ENCODE measurements at places on chromosomes 6 and 20.
A peak's percentile ranks its signal among the peaks of the same experiment; 100 is the strongest.

- DNase-seq, result no peak
Measured at GRCh38 chr6:31426395-31427354, 23.3 kb downstream of the MICA start.

DNA sequence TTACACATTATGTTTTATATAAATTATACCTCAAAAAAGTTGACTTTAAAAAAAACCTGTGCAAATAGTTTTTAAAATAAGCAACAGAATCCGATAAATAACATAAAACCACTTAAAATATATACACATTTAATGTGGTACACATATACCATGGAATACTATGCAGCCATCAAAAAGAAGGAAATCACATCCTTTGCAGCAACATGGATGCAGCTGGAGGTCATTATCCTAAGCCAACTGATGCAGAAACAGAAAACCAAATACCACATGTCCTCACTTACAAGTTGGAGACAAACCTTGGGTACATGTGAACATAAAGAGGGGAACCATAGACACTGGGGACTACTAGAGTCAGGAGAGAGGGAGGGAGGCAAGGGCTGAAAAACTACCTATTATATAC lies 4.0 kb upstream of the DEFB121 start:
- no peak for DNase-seq

GRCh38 chr6:140567466-140567865 lies 1193.0 kb upstream of the CITED2 start:
- DNase-seq, result no peak

GRCh38 chr6:77228279-77228678 lies 235.0 kb downstream of the HTR1B start:
- no peak for DNase-seq

GRCh38 chr6:45727819-45728449 lies 287.7 kb downstream of the CLIC5 start:
- no peak for DNase-seq

DNA sequence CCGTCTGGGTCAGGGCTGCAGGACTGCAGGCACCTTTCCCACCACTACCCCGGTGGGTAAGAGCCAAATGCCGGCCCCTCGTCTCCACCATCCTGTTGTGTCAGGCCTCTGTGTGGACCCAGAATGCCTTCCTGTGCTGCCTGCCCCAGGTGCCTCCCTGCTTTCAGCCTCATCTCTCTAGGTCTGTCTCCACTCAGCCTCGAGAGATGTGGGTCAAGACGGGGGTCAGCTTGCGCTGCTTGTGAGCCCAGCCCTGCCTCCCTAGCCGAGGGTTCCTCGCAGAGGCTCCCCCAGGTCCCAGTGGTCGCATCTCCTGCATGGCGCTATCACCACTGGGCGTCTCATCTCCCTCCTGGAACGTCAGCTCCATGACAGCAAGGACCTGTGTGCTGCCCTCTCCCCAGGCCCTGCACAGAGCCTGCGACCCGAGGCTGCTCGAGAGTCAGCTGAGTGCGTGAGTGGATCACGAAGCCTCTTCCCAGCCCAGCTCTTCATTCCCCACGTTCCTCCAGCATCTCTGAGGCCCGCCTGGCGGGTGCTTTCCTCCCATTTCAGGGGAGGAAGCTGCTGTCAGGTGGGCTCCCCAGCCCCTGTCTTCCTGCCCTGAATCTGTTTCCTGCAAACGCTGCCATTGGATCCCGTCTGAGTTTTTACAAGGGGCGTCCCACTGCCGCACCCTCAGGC lies 38.7 kb upstream of the ZBP1 start:
- no peak for DNase-seq

- DNase-seq, result no peak
Measured at GRCh38 chr20:39873286-39873685, 815.8 kb downstream of the MAFB start.

DNA sequence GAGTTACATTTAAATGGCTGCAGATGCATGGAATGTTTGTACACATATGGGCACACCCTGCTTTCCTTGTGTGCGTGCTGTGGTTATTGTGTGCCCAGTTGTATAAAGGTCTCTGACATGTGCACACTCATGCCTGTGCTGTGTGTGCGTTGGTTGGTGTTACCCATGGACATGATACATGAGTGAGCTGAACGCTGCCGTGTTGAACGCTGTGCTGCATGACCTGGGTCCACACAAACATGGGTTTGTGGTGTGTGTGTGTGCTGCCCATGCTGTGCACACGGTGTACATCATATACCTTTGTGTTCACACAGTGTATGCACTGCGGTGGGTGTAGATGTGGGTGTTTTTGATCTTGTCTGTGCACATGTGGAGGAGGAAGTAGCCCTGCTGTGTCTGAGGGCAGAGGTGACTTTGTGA lies 54.4 kb downstream of the TOX2 start:
- no peak for DNase-seq

- no peak for DNase-seq
Measured at GRCh38 chr6:136208783-136209182, 41.3 kb downstream of the MTFR2 start.

GRCh38 chr20:8454137-8454712 lies 322.2 kb downstream of the PLCB1 start:
- peak; percentile 27 for DNase-seq

DNA sequence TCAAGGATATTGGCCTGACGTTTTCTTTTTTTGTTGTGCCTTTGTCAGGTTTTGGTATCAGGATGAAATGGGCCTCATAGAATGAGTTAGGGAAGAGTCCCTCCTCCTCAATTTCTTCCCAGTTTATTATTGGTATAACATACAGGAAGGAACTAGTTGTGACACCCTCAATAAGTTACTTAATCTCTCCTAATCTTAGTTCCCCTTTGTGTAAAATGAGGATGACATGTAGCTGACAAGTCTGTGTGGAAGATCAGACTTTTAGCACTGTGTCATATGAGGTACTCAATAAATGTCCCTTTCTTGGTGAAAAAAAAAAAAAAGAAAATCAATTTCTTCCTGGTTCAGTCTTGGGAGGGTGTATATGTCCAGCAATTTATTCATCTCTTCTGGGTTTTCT lies 155.8 kb downstream of the PDE7B start:
- no peak for DNase-seq

DNA sequence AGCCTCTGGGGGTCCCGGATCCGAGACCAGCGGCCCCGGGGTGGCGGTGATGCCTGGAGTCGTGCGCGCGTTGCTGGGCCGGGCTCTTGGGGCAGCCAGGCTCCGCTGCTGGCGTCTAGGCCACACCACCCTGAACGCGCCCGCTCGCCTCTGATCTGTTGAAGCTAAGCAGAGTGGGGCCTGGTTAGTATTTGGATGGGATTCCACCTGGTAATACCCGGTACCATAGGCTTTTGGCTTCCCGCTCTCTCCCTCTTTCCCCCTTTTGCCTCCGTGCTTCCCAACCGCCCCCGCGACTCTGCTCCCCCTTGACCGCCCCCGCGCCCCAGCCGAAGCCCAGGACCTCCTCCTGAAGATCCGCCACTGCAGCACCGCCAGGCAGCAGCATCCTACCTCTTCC lies 1383.5 kb upstream of the DEFB115 start:
- peak; percentile 53 for DNase-seq

GRCh38 chr20:36196676-36197075 lies 39.6 kb upstream of the AAR2 start:
- DNase-seq, result no peak

GRCh38 chr6:70675822-70676221 lies 8.1 kb downstream of the SMAP1 start:
- no peak for DNase-seq

DNA sequence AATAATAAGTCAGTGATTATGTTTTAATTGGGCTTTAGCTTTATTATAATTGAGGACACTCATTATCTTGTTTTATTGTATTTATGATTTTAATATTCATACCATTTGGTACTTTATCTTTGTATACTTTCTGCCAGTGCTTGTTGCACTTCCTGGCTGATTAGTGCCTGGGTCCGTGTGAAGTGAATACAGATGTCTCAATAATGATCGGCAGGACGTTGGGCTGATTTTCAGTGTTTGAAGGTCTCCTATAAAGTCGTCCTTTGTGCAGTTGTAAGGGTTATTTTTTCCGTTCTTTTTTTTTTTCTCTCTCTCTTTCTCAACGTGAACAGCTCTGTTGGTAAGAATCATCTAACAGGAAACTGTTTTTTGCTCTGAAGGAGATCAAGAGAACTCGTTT lies 450.0 kb upstream of the POU3F2 start:
- no peak for DNase-seq

- no peak for DNase-seq
Measured at GRCh38 chr20:62700261-62700930, 8.2 kb upstream of the NTSR1 start.

- no peak for DNase-seq
Measured at GRCh38 chr20:7146552-7147219, 379.2 kb downstream of the BMP2 start.

DNA sequence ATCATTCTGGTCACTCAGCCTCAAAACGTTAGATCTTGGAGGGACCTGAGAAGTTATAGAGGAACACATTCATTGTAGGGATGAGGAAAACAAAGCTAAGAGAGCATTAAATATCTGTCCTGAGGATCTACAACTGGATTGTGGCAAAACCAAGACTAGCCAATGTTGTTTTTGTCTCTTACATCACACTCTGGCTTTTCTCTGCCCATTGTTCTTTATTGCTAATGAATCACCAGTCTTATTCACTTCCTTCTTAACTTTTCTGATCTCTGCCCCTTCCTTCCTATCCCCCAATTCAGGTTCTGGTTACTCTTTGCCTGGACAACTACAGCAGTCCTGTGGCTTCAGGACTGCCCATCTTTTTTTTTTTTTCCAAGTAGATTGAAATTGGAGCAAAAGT lies 57.0 kb upstream of the PREP start:
- DNase-seq, result no peak

All from activated CD4-positive, alpha-beta T cell treated with anti-CD3 and anti-CD28 coated beads for 48 hours (primary cell).